Stimulated activated CD4-positive, alpha-beta T cell treated with anti-CD3 and anti-CD28 coated beads, Interleukin-2, amount 100 ng/mL, for 48 hours (primary cell): ENCODE measurements at places on chromosomes 1 and 21.

DNA sequence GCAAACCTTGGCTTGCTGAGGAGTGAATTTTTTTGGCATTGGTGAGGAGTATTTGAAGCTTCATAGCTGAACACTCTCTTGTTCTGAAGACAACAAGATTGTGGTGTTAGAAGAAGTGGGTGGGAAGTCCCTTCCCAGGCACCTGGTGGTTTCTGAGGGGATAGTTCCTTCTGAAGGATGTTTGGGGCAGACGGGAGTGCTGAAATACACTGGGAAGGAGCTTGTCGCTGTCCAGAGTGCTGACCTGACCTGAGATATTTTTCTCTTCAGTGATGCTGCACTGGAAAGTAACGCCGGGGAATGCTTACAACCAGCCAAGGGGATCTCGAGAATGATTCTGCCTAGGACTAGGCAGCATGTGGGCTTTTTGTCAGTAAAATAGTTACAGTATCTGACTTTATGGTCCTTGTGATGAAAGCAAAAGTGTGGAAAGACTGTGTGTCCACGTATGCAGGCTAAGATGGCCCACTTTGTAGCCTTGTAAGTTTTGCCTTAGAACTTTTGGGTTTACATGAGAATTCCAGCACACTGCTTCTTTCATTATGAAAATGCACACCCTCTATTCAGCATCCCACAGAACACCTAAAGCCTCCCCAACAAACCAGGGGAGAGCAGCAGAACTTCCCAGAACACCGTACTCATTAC lies 33.1 kb upstream of the NFASC start:
- DNase-seq, result peak; percentile 21

- DNase-seq, result no peak
These were observed 9.9 kb upstream of the CCN1 start for GRCh38 chr1:85570446-85571180.

DNA sequence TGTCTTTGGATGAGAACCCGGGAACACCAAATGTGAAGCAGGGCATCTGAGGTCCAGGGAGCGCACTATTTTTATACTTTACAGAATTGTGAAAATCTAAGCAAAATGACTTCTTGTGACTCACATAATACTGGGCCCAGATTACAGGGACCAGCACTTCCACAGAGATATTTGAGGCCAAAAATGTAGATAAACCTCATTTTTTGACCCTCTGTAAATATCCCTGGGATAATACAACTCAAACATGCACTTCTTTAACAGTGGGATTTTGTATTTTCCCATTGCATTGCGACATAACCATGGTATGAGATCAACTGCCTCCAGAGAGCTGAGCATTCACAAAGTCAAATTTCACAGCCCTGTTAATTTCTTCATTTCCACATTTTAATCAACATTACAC lies 289.4 kb upstream of the ADGRL4 start:
- no peak for DNase-seq

- DNase-seq, result no peak
These were observed 2.1 kb downstream of the KCNN3 start for GRCh38 chr1:154867841-154868605.

DNA sequence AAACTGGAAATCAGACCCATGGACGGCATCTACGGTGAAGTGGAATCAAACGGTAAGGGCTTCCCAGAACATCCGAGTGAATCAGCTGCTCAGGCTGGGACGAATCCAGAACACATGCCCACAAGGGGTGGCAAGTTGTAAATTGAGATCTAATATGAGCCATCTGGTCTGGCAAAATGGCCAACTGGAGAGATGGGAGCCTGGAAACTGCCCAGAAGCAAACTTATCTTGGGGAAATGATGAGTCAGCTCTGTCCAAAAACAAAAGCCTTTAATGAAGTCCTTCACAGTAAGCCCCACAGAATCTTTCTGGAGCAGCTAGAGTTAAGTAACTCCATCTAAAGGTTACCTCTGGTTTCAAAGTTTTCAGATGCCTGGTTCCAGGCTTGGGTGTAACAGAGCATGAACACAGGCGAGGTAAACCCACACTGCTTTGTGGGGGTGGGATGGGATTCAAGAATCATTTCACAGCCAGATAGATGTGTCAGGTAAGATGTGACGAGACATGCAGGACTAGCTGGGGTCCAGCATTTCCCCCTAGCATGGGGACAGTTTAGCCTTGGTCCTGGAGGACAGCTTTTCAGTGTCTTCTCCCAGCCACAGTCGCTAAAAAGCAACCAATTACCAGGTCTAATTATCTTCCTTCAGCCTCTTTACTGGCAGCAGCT lies 10.5 kb upstream of the SRP9 start:
- no peak for DNase-seq
